Heart right ventricle (tissue), 16 donors: ENCODE measurements at places on chromosomes 1 and 21.

DNA sequence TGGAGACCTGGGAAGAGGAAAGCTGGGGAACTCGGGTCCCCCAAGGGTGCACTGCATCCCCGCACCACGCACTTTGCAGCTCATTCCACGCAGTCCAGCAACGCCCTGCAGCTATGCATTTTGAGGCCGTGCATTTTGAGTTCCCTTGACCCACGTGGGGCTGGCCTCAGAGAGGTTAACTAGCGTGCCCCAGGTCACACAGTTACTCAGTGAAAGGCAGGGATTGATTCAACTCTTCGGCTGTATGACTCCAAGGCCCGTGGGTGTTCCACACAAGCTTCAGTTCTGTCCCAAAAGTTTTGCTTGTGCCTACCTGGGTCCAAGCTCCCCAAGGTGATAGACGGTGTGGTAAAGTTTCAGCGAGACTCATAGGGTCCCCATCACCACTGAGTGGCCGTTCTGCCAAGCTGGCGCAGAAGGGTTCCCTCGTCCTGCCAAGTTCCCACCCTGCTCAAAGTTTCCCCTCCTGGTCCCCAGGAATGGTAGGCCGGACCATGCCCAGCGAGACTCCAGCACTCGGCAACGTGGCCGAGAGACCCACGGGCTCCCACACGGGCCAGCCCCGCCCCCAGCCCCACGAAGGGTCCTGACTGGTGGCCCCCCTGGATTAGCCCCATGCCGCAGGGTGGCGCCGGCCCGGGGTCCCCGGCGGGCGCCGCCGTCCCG is 611 bp downstream of the HSPG2 start:
- no peaks in the 10 kb centered on the region for H3K27me3 ChIP-seq
- peak overlapping the region; percentile 91 for H3K4me3 ChIP-seq
- H3K36me3 ChIP-seq = no peaks in the 10 kb centered on the region
- peak overlapping the region; percentile 99 for H3K27ac ChIP-seq

DNA sequence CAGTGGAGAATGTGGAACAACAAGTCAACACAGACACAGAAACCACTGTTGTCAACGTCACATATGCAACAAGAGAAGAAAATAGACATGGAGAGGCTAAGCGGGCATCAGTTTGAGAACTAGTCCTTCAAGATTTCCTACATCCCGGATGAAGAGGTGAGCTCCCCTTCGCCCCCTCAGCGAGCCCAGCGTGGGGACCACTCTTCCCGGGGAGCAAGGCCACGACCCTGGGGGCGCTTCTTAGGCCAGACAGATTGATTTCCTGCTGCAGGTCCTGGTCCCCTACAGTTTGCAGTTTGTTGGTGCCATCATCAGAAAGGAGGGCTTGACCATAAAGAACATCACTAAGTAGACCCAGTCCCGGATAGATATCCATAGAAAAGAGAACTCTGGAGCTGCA is 113.0 kb downstream of the NBPF12 start:
- DNase-seq = no peak
- no peak overlapping the region for H3K27ac ChIP-seq
- no peaks in the 10 kb centered on the region for H3K36me3 ChIP-seq
- no peak overlapping the region for H3K4me3 ChIP-seq
- no peaks in the 10 kb centered on the region for H3K4me1 ChIP-seq
- no peaks in the 10 kb centered on the region for H3K27me3 ChIP-seq

GRCh38 chr21:43020177-43020576 is 45.8 kb downstream of the PKNOX1 start:
- H3K27me3 ChIP-seq = no peaks in the 10 kb centered on the region
- no peak overlapping the region for H3K4me3 ChIP-seq
- H3K36me3 ChIP-seq = no peaks in the 10 kb centered on the region
- DNase-seq = no peak

DNA sequence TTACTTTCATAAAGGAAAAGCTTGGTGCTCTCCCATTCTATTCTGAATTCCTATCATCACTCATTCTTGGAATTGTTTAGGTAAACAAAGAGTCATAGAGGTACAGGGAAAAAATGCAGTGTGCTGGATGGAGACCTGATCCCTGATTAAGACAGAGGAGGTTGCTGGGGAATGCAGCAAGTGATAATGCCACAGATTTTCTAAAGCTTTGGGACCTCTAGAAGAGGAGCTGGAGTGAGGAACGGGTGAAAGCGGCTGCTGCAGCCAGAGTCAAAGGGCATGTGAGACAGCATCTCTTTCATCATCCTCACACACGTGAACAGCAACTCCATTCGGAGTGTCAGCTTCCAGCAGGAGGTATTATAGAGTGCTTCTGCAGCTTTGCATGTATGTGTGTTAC is 54.9 kb upstream of the DIPK1A start:
- no peak for DNase-seq
- H3K27me3 ChIP-seq = no peaks in the 10 kb centered on the region
- H3K27ac ChIP-seq = peak overlapping the region; percentile 22
- H3K36me3 ChIP-seq = no peaks in the 10 kb centered on the region
- peaks cover 20% of the 10 kb centered on the region for H3K4me1 ChIP-seq
- no peak overlapping the region for H3K4me3 ChIP-seq

- no peak overlapping the region for H3K27ac ChIP-seq
- H3K4me1 ChIP-seq = no peaks in the 10 kb centered on the region
- no peak overlapping the region for H3K4me3 ChIP-seq
- no peaks in the 10 kb centered on the region for H3K36me3 ChIP-seq
- DNase-seq = no peak
Measured at GRCh38 chr1:78519446-78519845, 28.7 kb downstream of the PTGFR start.

DNA sequence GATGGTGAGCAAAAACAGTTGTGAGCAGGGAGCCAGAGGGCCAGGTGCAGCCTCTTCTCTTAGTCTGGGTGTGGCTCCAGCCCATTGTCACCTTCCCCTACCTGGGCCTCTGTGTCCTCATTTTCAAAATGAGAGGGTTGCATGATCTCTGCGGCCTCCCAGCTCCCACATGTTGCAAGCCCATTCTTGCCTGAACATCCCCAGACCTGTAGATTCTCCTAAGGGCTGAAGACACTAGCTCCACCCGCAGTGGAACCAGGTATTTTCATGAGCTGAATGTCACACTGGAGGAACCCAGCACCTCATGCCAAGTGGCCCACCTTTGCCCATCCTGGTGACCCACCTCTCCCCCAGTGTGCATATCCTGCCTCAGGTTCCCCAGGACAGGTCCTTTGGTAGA is 12.3 kb downstream of the IKBKE start:
- H3K4me1 ChIP-seq = peaks cover 20% of the 10 kb centered on the region
- H3K27me3 ChIP-seq = no peaks in the 10 kb centered on the region
- H3K27ac ChIP-seq = no peak overlapping the region
- no peak for DNase-seq
- no peak overlapping the region for H3K4me3 ChIP-seq

DNA sequence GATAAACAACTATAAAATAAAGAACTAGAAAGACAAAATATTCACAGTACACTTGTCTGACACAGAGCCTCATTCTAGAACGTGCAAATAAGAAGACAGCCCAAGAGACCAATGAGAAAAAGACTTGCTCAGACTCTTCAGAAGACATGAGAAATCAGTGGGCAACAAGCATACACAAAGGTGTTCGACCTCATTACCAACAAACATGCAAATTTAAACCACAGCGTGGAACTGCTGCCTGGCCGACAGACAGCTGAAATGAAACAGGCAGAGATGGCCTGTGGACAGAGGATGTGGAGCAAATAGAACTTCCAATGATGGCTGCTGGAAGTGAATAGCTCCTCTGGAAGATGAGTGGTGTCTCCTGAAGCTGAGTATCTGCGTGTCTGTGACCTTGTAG is 22.4 kb upstream of the COL6A1 start:
- H3K4me1 ChIP-seq = peaks cover 21% of the 10 kb centered on the region
- no peaks in the 10 kb centered on the region for H3K36me3 ChIP-seq
- no peak overlapping the region for H3K4me3 ChIP-seq
- no peaks in the 10 kb centered on the region for H3K27me3 ChIP-seq
- no peak for DNase-seq
- peak overlapping the region; percentile 66 for H3K27ac ChIP-seq

DNA sequence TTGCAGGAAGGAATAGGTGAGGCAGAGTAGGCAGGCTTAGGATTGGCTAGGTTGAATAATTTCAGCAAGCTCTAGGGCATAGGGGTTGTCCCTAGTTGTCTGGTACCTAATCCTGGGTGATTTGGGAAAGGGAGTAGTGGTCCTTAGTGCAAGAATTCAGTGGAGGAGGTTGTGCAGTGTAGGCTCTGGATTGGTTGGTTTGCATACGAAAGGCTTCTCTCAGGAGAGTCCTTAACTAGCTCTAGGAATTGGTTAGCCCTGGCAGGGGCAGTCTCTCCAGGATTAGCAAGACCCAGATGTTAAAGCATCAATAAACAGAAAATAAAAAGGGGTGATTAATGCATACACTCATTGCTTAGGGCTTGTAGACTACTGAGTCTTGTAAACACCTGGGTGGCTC is 9.6 kb upstream of the CD101 start:
- no peak for DNase-seq
- no peaks in the 10 kb centered on the region for H3K4me1 ChIP-seq

GRCh38 chr21:43824333-43825241 is 35.2 kb downstream of the RRP1 start:
- no peaks in the 10 kb centered on the region for H3K4me1 ChIP-seq
- no peak for DNase-seq
- H3K27ac ChIP-seq = no peak overlapping the region
- no peaks in the 10 kb centered on the region for H3K27me3 ChIP-seq
- H3K4me3 ChIP-seq = no peak overlapping the region

- H3K4me3 ChIP-seq = no peak overlapping the region
Measured at GRCh38 chr1:54686155-54686554, 29.5 kb upstream of the TTC4 start.

GRCh38 chr1:226506021-226506420 is 42.5 kb upstream of the STUM start:
- H3K27ac ChIP-seq = no peak overlapping the region
- H3K27me3 ChIP-seq = no peaks in the 10 kb centered on the region
- DNase-seq = no peak
- H3K4me3 ChIP-seq = no peak overlapping the region

- H3K4me3 ChIP-seq = no peak overlapping the region
- H3K27me3 ChIP-seq = peaks cover 2% of the 10 kb centered on the region
- no peaks in the 10 kb centered on the region for H3K4me1 ChIP-seq
- H3K27ac ChIP-seq = no peak overlapping the region
- H3K36me3 ChIP-seq = no peaks in the 10 kb centered on the region
- no peak for DNase-seq
Measured at GRCh38 chr1:209249280-209249670, 334.2 kb upstream of the CAMK1G start.

DNA sequence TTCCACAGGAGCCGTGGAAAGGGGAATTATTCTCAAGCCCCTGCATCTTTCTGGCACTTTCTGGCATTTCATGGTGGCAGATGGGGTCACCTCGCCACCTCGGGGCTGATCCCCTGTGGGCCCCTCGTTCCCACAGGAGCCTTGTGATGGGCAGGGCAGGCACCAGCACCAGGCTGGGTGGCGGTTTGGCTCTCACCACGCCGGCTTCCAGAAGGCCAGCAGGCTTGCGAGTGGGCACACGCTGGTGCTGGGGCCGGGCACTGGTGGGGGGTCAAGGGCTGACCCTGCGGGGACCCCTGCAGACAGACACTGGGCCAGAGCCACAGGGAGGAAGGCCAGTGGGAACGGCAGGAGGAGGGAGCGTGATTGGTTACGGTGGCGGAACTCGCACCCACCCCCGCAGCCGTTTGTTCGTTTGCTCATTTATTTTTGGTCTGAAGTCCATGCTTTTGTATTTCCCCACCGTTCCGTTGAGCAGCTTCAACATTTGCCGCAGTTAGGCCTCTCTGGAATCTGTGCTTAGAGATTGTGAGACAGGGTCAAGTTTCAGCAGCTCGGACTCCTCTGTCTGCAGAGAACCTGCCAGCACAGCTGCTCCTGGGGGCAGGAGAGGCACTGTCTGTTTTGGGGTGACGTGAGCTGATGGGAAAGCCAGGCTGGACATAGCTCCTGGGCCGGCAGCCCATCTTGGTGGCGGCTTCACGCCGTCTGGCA is 5.3 kb downstream of the COL18A1 start:
- peaks cover 63% of the 10 kb centered on the region for H3K4me1 ChIP-seq
- no peak overlapping the region for H3K4me3 ChIP-seq
- no peaks in the 10 kb centered on the region for H3K36me3 ChIP-seq
- H3K27me3 ChIP-seq = no peaks in the 10 kb centered on the region
- peak overlapping the region; percentile 85 for H3K27ac ChIP-seq

DNA sequence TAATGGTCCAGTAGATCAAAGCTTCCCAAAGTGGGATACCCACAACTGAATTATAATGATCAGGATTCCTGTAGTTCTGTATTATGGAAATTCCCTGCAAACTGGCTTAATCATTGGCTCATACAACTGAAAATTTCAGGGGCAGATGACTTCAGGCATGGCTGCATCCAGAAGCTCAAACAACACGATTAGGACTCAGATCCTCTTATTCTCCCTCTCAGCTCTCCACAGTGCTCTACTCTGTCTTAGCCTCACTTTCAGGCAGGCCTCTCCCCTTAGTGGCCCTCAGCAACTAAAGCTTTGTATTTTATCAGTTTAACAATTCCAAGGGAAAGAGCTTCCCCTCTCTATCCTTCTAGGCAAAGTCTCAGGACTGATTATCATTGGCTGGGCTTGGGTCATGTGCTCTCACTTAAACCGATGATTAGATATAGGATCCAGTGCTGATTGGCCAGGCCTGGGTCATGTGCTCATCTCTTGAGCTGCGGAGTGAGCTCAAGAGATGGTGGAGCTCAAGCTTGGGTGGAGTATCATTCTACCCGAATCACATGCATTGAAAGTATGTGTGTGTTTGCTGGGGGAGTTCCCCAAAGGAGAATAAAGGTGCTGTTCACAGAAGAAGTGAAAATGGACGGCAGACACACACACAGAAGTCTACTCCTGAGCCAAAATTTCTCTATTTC is 57.9 kb upstream of the RUNX3 start:
- H3K4me3 ChIP-seq = no peak overlapping the region
- H3K27me3 ChIP-seq = no peaks in the 10 kb centered on the region
- H3K27ac ChIP-seq = no peak overlapping the region
- H3K4me1 ChIP-seq = no peaks in the 10 kb centered on the region
- H3K36me3 ChIP-seq = no peaks in the 10 kb centered on the region
- DNase-seq = no peak

DNA sequence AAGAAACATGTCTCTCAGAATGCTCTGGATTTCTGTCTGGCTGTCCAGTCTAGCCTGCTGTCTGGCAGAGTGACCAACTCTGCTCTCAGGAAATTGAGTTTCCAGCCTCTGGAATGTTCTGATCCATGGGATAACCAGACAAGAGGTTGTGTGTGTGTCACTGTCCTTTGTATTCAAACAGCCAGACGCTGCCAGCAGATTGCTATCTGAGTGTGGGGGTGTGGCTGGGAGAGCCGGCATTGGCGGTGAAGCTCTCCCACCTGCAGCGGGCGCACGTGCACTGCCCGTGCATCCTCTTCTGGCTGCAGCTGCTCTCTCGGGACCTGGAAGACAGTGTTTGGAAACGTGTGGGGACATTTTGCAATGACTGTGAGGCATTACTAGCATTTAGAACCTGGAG is 26.1 kb downstream of the PKP1 start:
- H3K4me3 ChIP-seq = no peak overlapping the region
- H3K4me1 ChIP-seq = peaks cover 27% of the 10 kb centered on the region
- no peaks in the 10 kb centered on the region for H3K27me3 ChIP-seq
- peak overlapping the region; percentile 67 for H3K27ac ChIP-seq

DNA sequence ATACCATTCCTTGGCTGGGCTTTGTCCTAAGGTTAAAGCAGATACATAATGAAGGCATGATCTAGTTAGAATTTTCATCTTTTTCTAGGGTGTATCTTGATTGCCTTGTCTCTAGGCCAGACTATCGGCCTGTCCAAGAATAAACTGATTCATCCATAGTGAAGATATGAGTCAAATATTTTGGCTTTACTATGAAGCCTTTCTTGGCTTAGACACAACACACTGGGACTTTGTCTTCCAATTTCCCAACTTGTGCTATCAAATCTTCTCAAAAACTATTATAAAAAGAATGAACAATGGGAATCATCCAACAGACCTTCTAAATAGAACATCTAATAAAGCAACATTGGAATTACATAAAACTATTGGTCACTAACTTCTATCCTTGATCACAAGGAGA is 64.8 kb downstream of the WARS2 start:
- H3K27ac ChIP-seq = no peak overlapping the region
- no peaks in the 10 kb centered on the region for H3K4me1 ChIP-seq
- no peaks in the 10 kb centered on the region for H3K36me3 ChIP-seq
